H4 (cell line): ENCODE measurements at places on chromosomes 16 and 17. TPM values are rescaled to one million over a fixed set of nuclear protein-coding genes. Genes with fewer than 3 reads are reported as not detected.

- no peak for DNase-seq
Measured at GRCh38 chr16:65889533-65889966, 476.9 kb upstream of the CDH5 start.

GRCh38 chr17:51814521-51814920 lies 344.0 kb downstream of the CA10 start:
- no peak for DNase-seq

- DNase-seq, result peak; percentile 57
Measured at GRCh38 chr16:75011634-75012307, 12.9 kb downstream of the ZNRF1 start.

NUP93 gene
- 89.0 and 100 TPM in 2 replicates for total RNA-seq

- no peak for DNase-seq
Measured at GRCh38 chr17:37462492-37462891, 27.2 kb upstream of the DUSP14 start.

DNA sequence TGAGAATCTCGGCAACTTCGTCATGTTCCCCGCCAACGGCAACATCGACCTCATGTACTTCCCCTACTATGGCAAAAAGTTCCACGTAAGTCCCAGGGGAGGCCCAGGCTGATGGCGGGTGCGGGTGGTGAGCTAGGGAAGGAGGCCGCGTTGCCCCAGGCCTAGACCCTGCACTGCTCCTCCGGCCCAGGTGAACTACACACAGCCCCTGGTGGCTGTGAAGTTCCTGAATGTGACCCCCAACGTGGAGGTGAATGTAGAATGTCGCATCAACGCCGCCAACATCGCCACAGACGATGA lies 4.8 kb downstream of the ATP1B2 start:
- DNase-seq, result no peak

DVL2 gene
- 24.8 and 36.1 TPM in 2 replicates for total RNA-seq

DNA sequence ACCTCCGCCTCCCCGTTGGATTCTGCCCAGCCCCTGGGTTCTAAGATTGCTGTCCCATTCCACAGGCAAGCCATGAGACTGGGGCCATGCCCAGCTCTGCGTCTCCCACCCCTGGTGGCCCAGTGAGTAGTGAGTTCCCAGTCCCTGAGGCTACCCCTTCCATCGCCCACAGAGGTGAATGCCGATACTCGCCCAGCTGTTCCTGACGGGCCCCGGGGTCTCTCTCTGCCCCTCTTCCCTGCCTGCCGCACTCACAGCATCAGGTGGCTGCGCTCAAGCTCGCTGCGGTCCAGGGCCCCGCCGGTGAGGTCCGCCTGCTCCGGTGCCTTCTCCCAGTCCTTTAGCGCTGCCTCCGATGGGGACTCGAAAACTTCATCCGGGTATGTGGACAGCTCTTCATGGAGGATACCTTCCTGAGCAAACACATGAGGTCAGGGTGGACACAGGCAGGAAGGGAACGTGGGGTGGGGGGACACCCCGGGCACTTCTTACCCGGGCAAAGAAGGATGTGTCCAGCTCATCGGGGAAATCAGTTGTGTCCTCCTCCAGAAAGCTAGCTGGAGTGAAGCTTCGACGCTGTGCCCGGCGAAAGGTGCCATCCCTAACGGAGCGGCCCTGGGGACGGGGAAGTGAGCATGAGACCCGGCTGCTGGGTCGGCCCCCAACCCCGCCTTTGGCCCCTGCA lies 8.8 kb downstream of the SNRNP25 start:
- DNase-seq, result no peak

GRCh38 chr17:47205419-47205963 lies 3.7 kb upstream of the MYL4 start:
- peak; percentile 97 for DNase-seq

GRCh38 chr16:87838643-87839541 lies 30.4 kb downstream of the SLC7A5 start:
- DNase-seq, result no peak

GRCh38 chr17:80453998-80454556 lies 22.3 kb downstream of the NPTX1 start:
- no peak for DNase-seq

- peak; percentile 71 for DNase-seq
Measured at GRCh38 chr17:31674305-31674704, 184.7 kb downstream of the COPRS start.

SLC16A6 gene
- 1.2 and 2.7 TPM in 2 replicates for total RNA-seq

DNA sequence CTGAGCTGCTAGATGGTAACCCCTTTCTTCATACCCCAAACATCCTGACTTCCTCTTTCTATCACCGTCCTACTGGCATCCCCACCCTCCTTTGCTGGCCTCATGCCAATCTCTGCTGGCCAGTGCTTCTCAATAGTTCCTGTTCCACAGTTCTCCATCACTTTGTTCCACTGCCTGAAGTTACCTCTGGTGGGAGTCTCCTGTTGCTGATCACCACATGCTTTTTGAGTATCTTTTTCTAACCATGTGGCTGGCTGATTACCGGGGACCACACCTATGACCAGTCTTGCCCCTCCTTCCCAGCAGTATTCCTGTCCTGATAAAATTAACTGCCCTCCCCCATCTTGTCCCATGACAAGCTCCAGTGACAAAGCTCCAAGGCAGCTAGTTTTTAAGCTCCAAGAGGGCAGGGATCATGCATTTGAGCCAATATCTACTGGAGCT lies 380.4 kb upstream of the CCL2 start:
- DNase-seq, result no peak

GRCh38 chr17:62091804-62092203 lies 26.7 kb upstream of the MED13 start:
- DNase-seq, result no peak

- DNase-seq, result no peak
Measured at GRCh38 chr17:75548813-75549212, 23.3 kb downstream of the LLGL2 start.

GRCh38 chr17:14152721-14153120 lies 83.4 kb downstream of the COX10 start:
- no peak for DNase-seq

GRCh38 chr17:9290226-9290613 lies 268.9 kb downstream of the NTN1 start:
- DNase-seq, result no peak

TPSG1 gene
- total RNA-seq, result 0.88 and 1.1 TPM in 2 replicates

- no peak for DNase-seq
Measured at GRCh38 chr17:30352240-30352814, 18.5 kb upstream of the TMIGD1 start.

DNA sequence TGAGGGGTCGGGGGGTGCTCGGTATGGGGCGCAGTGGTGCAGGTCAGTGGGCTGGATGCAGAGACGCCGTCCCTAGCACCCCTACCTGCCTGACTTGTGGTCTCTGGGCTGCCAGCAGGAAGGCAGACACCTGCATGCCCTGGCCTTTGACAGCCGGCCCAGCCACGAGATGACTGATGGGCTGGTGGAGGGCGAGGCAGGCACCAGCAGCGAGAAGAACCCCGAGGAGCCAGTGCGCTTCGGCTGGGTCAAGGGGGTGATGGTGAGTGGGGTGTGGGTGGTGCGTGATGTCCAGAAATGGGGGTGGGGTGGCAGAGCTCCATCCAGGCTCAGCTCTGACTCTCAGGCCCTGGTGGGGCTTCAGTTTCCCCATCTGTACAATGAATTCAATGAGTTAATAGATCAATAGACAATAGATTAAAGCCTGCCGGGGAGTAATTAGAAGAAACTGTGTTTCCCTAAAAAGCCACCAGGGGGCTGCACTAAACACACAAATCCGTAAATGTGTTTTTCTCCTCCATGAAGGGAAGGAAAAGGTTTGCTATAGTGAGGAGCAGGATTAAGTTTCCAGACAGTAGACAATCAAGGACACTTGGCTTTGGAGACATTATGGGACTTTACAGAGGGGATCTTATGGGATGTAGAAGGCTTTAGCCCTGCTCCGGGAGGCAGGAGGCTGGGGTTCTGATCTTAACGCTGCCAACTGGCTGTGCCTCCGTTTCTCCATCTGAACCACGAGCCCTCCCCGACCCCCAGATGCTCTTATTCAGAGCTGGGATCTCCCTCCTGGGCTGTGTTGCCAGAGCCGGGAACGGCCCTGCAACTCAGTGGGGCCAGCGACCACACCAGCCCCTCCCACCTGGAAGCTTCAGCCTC lies 2.2 kb downstream of the SLC12A3 start:
- peak; percentile 49 for DNase-seq

- no peak for DNase-seq
Measured at GRCh38 chr16:54746596-54746995, 184.1 kb upstream of the IRX5 start.

GRCh38 chr16:49487746-49488145 lies 114.1 kb downstream of the C16orf78 start:
- no peak for DNase-seq

DNA sequence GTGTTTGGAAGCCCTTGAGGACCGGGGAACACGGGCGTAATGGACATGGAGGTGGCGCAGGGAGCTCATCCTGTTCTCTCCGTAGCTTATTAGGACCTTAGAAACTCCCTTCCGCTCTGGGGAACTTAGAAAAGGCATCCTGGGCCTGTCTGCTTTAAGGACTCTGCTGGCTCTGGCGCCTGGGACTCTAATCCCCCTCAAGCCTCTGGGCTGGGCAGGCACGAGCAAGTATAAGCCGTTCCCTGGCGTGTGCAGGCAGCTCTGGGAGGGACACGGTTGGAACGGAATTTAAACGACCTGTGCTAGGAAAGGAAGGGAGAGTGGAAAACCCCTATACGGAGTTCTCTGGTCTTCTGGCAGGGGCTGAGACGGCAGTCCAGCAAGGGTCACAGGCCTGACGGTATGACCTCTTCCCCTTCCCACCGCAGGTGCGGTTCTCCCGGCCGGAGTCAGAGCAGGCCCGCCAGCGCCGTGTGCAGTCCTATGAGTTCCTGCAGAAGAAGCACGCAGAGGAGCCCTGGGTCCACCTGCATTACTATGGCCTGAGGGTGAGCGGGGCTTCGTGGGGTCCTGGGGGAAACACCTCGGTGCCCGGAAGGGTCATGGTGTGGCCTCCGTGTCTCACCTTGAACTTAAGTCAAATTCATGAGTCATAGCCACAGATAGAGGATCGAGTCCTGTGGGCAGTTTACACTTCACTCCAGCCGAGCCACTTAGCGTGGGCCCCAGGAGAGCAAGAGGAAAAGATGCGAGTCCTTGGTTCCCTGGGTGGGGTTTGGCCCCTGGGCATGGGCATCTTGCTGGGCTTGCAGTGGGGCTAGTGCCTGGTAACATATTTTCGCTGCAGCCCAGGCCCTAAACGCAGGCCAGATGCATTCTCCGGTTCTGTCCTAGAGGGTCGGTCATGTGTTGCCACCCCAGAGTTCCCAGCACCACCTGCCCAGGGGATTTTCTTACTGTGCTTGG lies 17.7 kb downstream of the POLR3E start:
- no peak for DNase-seq

KCNJ12 gene
- total RNA-seq, result 0.14 and 0.27 TPM in 2 replicates

- DNase-seq, result peak; percentile 77
Measured at GRCh38 chr17:35747540-35748017, 5.5 kb downstream of the GAS2L2 start.

GRCh38 chr17:80029258-80029974 lies 6.3 kb downstream of the TBC1D16 start:
- DNase-seq, result peak; percentile 93

GRCh38 chr16:53844804-53845203 lies 140.8 kb downstream of the FTO start:
- DNase-seq, result no peak

SPEM3 gene
- total RNA-seq, result not detected in 2 replicates

- DNase-seq, result peak; percentile 31
Measured at GRCh38 chr16:4847774-4848587, 700 bp downstream of the UBN1 start.

DNA sequence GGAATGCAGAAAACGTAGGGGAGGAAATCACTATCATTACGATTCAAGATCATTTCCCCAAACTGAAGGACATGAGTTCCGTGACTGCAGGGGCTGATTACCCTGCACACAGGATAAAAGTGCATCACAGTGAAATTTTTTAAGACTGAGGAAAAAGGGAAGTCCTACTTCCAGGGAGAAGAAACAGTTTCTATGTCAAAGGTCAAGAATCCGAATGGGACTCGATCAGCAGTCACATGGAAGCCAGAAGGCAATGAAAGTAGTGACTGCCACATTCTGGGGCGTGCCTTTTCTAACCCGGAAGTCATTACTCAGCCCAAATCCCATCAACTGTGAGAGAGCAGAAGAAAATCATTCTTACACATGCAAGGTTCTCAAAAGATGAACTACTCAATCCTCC lies 12.1 kb downstream of the ZZEF1 start:
- no peak for DNase-seq

DNA sequence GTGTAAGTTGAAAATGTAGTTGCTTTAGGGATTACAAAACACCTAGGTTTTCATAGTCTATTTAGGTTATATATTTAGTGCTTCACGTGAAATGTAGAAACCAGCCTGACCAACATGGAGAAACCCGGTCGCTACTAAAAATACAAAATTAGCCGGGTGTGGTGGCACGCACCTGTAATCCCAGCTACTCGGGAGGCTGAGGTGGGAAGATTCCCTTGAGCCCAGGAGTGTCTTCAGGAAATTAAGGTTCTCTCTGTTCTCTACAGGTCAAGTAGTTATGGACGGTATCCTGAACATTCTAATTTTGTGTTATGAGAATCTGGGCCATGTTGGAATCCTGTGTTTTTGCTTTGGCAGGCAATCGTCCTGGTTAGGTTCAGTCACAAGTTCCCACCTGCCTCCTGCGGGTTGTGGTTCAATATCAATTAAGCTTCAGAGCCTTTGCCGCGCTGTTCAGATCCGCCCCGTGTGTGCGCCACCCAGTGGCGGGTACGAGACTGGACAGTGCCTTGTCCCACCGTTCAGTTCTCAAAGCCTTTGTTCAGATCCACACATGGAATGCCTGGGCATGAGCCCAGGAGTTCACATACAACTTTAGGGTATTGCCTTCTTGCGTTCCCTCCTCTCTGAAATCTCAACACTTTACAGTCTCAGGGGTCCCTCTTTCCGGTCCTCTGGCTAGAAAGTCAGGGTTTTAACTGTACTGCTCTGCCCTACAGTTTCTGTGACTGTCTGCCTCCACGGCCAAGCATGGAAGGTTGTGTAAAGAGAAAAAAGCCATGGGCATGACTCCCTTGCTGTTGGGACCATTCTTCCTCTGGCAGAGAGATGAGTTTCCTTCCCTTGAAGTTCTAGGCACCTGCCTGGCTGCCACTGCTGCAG lies 41.7 kb downstream of the HEATR6 start:
- DNase-seq, result peak; percentile 81

UMOD gene
- total RNA-seq, result not detected in 2 replicates

GRCh38 chr17:9183306-9183705 lies 162.0 kb downstream of the NTN1 start:
- DNase-seq, result no peak

- DNase-seq, result no peak
Measured at GRCh38 chr17:4369557-4370230, 3.2 kb upstream of the UBE2G1 start.

BRIP1 gene
- 11.3 and 14.6 TPM in 2 replicates for total RNA-seq

DNA sequence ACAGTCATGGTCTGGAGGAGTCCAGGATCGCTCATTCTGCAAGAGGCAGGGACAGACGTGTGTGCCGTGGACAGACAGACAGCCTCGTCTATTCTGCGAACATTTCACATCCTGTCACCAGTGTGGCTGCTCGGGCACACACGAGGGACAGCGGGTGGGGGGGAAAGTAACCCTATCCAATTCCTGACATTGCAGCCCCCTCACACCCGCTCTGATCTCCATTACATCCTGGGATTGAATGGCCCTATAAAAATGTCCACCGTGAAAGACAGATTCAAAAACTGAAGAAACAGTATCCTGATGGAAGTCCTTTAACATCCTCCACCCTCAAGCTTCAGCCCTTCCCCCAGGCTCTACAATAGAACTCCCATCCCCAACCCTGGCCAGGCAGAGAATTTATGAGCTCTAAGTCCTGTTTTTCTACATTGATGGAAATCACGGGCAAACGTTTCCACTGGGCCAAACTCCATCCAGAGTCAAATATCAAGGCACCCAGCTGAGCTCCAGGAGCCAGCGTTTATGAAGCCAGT lies 39.4 kb downstream of the HS3ST3A1 start:
- DNase-seq, result peak; percentile 85

MT1E gene
- total RNA-seq, result not detected in 2 replicates

GNAO1 gene
- 0.68 and 1.1 TPM in 2 replicates for total RNA-seq
